ENCODE measurements at places on chromosomes 4 and X.

- DNase-seq = no peak
These were observed 130.5 kb downstream of the PPA2 start for GRCh38 chr4:105343146-105343931.

GRCh38 chrX:146481735-146482134 lies 327.8 kb upstream of the CXorf51B start:
- no peak for DNase-seq

DNA sequence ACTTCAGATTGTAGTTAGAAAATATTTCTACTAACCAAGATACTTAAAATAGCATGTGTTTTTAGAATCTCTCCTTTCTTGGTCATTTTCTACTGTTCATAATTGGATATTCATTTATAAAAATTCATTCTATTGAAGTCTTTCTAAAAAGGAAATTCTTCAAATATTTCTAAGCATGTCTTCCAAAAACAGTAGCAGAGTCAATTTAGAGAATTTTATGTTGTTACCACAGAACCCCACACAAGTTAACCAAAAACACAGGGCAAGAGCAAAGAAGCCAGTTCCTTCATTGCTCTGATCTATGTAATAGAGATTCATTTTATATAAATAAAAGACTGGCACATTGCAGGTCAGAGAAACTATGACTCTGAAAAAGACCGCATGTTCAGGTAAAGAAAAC lies 345.1 kb upstream of the PITX2 start:
- DNase-seq = no peak

- no peak for DNase-seq
These were observed 173.0 kb upstream of the PCDH18 start for GRCh38 chr4:137705171-137705783.

GRCh38 chr4:3283483-3283882 lies 9.3 kb upstream of the RGS12 start:
- no peak for DNase-seq

DNA sequence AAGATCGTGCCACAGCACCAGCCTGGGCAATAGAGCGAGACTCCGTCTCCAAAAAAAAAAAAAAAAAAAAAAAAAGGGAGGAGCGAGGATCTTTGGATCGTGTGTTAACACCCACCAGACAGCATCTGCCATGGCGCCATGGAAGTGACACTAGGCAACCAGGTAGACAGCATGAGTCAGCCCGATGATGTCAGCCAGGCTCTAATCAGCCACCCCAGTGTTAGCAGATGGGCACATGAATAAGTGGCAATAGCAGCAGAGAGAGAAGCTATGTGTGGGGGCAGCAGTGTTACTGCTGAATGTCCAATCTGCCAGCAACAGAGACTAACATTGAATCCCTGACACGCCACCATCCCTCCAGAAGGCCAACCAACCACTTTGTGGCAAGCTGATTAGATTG lies 6.6 kb downstream of the SYN1 start:
- DNase-seq = no peak

GRCh38 chr4:72899214-72899613 lies 170.3 kb downstream of the COX18 start:
- DNase-seq = no peak

GRCh38 chr4:40038977-40039376 lies 17.7 kb upstream of the N4BP2 start:
- no peak for DNase-seq

- peak; percentile 96 for DNase-seq
These were observed 27.2 kb downstream of the NOP14 start for GRCh38 chr4:2935762-2936743.

DNA sequence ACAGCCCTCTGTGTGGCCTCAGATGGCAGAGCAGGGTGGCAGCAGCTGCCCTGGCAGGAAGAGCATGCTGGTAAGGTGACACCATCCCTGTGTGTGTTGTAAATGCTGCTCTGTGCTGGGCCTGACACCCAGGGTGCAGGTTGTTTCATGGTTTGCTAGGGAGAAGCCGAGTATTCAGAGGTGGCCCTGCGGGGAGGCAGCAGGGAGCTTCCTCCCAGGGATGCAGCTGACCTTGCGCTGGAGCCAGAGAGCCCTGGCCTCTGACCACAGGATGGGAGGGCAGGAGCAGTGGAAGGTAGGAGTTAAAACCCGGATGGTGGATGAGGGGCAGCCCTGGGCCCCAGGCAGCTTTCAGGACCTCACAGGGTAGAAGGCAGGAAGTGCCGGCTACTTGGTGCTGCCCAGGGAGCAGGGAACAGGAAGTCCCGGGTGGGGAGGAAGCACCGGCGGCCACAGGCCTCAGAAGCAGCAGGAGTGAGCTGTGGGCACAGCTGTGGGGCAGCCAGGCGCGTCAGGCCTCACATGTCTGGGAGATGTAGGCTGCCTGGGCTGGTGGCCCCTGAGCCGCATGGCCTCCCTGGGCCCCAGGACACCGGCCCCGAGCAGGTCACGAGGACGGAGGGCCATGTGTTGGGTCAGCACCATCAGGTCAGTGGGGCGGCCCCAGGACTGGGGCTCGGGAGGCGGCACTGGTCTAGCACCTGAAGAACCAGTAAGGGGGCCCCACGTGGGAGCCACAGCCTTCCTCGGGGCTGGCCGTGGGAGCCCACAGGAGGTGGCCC lies 19.1 kb downstream of the SH3BP2 start:
- peak; percentile 84 for DNase-seq

DNA sequence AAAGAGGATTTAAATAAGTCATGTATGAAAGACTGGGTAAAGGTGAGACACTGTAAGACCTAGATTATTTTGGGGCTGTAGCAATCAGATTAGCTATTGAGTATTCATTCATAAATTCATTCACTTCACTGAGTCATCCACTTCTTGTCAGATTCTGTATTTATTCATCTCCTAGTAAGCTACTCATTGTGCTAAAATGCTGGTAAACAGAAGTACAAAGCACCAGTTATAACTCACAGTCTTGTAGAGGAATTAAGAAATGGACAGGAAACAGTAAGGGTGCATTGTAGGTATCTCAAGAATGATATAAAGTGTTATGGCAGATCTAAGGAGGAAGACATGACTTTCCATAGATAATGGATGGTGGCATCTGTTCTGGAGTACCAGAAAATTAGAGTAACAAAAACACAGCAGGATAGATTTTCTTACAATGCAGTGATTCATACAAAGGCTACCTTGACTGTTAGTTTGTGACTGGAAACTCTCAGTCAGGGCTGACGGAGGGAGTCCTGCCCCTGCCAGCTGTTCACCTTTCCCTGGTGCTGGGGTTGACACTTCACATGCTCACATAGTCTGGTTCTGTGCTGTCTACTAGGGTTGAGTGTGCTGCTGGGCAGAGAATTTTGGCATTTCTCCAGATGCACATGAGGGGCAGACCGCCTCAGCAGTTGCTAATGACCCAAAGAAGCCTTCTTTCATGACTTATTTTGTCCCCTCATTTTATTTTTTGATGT lies 26.5 kb upstream of the HAND2 start:
- DNase-seq = no peak

GRCh38 chr4:16503421-16504100 lies 277.3 kb upstream of the TAPT1 start:
- DNase-seq = no peak

DNA sequence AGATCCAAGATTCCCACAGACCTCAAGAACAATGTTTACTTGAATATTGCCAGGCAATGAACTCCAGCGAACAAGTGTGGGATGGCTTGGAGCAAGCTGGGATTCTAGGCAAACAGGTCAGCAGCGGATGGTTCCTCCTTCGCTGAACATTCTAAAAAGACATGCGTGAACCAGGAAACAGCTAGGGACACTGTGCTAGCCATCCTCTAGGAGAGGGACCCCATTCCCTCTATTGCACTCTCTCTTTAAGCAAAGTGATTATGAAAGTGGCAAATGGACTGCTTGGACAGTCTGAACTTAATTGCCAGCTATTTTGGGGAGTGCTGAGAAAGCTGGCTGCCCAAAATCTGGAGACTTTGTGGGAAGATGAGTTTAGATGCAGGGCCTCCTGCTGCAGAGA lies 29.9 kb upstream of the TEC start:
- no peak for DNase-seq

- no peak for DNase-seq
These were observed 34.8 kb downstream of the PJA1 start for GRCh38 chrX:69130439-69130838.

- no peak for DNase-seq
These were observed 23.8 kb downstream of the ENPP6 start for GRCh38 chr4:184193556-184194525.

DNA sequence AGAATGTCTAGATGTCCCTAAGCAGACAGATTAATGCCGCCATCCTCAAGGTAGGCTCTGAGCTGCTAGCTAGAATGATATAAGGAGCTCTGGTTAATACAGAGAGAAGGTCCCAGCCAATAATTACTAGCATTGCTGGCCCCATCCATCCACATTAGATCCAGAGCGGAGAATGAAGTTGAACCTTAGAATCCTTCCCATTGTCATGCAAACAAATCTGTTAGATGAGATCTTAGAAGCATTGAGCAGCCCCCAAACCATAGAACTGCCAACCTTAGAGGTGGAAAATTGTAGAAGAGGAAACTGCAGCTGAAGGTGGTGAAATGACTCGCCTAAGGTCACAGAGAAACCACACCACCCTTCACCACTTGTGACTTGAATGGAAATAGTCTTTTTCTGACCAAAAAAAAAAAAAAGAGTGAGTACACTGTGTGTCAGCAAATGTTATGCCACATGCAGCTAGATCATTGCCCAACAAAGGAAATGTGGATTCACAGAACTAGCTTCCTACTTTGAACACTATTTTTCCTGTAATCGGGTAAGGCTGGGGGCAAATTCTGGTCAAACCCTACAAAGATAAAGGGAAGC lies 162.1 kb downstream of the SMIM20 start:
- peak; percentile 90 for DNase-seq

DNA sequence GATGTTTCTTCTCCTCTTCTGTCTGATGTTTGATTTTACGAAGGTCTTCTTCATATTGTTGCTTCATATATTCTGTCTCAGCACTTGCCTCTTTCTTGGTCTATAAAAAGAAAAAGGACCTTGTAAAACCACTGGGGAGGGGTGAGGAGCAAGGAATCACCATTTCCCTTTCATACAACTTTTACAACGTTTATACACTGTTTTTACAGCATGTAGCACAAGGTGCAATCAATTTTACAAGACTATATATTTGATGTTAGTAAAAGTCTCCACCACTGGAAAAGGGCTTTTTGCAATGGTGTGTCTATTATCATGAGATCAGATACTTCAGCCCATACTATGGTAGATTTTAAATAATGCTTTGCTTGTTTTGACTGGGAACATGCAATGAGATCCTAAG lies 76.3 kb downstream of the FAM184B start:
- no peak for DNase-seq

GRCh38 chr4:8538703-8539567 lies 41.3 kb upstream of the GPR78 start:
- no peak for DNase-seq

DNA sequence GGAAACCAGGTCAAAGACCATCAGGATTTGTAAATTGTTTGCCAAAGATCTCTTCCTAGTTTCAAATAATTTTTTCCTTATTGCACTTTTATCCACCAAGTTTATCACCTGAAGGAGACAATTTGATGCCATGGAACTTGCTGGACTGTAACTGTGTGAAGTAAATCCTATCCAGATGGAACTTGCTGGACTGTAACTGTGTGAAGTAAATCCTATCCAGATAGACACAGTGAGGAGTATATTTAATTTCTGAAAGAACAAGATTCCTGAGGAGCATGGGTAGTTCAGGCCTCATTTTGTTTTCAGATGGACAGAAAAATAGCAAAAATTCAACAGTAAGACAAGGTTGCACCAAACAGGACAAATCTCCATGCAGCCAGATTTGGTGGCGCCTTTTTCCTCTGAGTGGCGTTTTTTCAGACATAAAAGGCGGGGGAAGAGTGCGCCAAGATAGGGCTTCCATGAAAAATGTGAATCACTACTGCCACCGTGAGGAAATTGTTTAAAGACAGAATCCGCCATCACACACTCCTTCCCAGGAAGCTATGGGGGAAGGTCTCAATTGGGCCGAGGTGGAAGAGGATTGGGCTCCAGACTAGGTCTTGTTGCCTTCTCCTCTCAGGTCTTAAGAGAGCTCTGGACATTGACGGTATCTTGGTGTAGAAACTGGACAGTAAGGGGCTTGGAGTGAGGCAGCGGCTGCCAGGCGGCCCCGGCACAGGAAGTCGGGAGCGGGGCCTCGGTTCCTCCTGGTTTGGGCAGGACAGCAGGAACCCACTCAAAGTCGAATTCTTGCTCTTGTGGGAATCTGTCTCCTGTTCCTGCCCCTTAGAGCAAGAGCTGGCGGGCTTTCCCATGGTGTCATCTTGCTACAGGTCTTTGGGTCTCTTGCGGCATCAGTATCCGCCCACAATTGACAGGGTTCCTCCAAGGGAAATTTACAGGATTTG lies 234.7 kb downstream of the OR13H1 start:
- DNase-seq = peak; percentile 87

DNA sequence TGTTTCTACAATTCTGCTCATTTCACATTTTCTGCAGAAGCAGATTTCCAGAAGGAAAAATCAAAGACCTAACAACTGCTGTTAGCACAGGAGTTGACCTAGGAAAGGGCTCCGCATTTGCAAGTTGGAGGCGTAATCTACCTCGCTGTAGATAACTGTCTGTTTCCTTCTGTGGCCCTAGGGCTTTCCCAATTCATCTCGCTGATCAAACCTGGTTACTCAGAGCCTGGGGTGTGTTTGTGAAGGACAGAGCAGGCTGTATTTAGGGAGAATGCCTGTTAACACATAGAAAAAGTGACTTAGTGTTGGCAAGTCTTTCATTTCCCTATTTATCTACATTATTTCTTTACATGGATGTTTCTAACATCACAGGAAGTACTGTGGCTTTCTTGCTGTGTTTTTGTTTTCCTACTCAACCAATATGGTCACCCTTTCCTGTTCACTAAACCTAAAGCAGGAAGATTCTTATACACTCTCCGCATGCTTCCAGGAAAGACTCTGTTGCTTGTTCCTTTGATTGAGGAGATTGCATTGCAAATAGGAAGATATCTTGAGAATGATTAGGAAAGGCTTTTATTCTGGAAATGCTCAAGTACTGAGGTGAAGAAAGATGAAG lies 40.5 kb downstream of the AGA start:
- DNase-seq = peak; percentile 11

DNA sequence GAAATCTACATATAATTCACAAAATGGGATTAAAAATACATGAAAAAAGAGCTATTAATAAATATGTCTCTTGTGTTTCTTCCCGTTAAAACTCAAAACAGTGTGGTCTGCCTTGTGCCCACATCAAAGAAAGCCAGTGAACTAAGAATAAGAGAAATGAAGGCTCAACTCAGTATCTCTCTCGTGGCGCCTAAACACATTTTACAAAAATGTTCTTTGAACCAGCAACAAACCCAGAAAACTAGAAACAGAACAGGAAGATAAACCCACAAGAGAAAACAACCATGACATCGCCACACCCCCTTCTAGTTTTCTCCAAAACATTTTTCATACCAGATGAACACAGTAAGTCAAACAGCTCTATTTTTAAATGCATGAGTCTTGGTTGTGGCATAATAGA lies 130.1 kb downstream of the DCHS2 start:
- peak; percentile 5 for DNase-seq

DNA sequence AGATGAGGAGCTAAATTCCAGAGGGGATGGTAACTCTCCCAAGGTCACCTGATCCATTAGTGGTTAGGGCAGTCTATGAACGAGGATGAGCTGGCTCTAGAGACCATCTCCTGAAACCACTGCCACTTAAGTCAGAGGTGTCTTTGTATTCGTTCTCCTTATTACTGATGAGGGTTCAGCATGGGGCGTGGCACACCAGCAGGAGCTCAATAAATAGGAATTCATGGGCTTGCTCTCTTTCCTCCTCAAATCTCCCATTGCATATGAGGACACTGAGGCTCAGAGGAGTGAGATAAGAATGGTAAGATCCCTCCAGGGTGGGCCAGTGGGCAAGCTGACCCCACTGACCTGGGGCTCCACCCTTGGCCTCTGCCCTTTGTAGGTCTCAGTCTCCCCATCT lies 1.7 kb upstream of the GATA1 start:
- no peak for DNase-seq

Data from activated CD4-positive, alpha-beta T cell treated with anti-CD3 and anti-CD28 coated beads, Interleukin-2, amount 50 U/mL, for 16 hours (primary cell).